ENCODE measurements at places on chromosomes 7 and 10. TPM values are rescaled to one million over a fixed set of nuclear protein-coding genes. Genes with fewer than 3 reads are reported as not detected.

Gene UNC5B
- 1.2 TPM for total RNA-seq

Gene MALRD1
- total RNA-seq = 0.11 TPM

Gene MRC1
- total RNA-seq = not detected

Gene SPDYE1
- not detected for total RNA-seq

Gene PHYHIPL
- not detected for total RNA-seq

Gene OPALIN
- not detected for total RNA-seq

Gene EPDR1
- total RNA-seq = 16.1 TPM

Gene LOXL4
- total RNA-seq = 393 TPM

Gene MSS51
- total RNA-seq = 0.69 TPM

Gene PKD2L1
- total RNA-seq = not detected

Gene MCM7
- 387 TPM for total RNA-seq

Gene TSPAN13
- total RNA-seq = 24.3 TPM

Gene HOXA1
- total RNA-seq = 1.1 TPM

Gene SERPINE1
- total RNA-seq = 1.4 TPM

Gene ABCA13
- 1.0 TPM for total RNA-seq

Gene ZNF804B
- total RNA-seq = not detected

Gene STK31
- 0.29 TPM for total RNA-seq

Gene AFAP1L2
- 10.6 TPM for total RNA-seq

Gene C10orf62
- total RNA-seq = 0.56 TPM

Gene PPP1R3C
- not detected for total RNA-seq

Gene LRCH4
- total RNA-seq = 10.8 TPM

Gene CYTH3
- total RNA-seq = 33.5 TPM

Gene PDE6C
- total RNA-seq = not detected

Gene SYNPO2L
- not detected for total RNA-seq

Gene MACC1
- total RNA-seq = 0.08 TPM

Gene DUS4L
- total RNA-seq = 17.0 TPM

Gene FAM25G
- not detected for total RNA-seq

Gene PANK1
- 1.9 TPM for total RNA-seq

Gene CYP2C8
- total RNA-seq = not detected

Gene SPDYE6
- total RNA-seq = not detected

Gene BAIAP2L1
- 16.3 TPM for total RNA-seq

Gene ZNF22
- total RNA-seq = 13.1 TPM

Gene ARHGAP12
- total RNA-seq = 64.2 TPM

Gene SPDYE8
- total RNA-seq = not detected

Gene NME8
- total RNA-seq = not detected

Gene GSTO2
- 1.4 TPM for total RNA-seq

Gene SUN3
- 1.2 TPM for total RNA-seq

Gene SLIT1
- total RNA-seq = not detected

Gene FBXO24
- 3.8 TPM for total RNA-seq
